Vagina (tissue), 2 donors: ENCODE measurements at places on chromosomes 7 and 10.

DNA sequence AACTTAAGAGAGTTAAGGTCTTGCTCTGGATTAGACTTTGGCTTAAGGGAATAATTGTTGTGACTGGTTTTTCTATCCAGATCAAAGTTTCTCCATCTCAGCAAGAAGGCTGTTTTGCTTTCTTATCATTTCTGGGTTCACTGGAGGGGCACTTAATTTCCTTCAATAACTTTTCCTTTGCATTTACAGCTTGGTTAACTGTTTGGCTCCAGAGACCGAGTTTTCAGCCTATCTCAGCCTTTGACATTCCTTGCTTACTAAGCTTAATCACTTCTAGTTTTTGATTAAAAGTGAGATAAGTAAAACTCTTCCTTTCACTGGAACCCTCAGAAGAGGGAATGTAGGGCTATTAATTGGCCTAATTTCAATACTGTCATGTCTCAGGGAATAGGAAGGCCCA lies 76.4 kb downstream of the LARP4B start:
- no peak for DNase-seq

GRCh38 chr7:146647445-146647844 lies 530.8 kb downstream of the CNTNAP2 start:
- no peak for DNase-seq

DNA sequence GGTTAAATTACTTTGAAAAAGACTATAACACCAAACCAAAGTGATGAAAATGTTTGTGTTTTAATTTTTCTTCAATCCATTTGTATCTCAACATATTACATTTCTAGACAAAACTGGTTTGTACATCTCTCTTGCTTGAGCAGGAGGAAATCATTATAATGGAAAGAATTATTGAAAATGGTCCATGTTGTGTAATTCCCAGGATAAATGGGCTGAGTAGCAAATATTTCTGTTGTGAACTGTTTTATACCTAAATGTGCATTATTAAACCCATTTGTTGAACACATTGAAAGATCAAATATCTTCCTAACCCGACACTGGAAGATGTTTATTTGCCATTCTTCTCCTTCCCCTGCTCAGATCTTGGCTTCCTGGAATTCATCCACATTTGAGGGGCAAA lies 14.1 kb upstream of the CDK6 start:
- no peak for DNase-seq

DNA sequence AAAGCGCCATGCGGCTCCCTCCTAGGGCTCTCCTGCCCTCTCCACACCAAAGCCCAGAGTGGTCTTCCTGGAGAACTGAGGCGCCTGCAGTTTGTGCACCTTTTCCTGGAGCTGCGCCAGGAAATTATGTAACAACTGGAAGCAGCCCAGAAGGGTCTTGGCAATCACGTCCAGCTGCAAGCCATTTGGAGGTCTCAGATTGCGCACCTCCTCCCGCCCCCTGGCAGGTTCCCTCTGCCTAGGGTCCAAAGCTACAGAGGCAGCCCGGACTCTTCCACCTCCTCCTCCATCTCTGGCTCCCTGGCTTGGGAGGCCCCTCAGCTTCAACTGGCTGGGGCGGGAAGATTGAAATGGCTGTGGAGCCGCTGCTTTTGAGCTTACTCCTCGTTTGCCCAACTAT lies 34.0 kb upstream of the SFTPD start:
- DNase-seq: no peak

- DNase-seq: no peak
These were observed 19.8 kb downstream of the CDK1 start for GRCh38 chr10:60798031-60798430.
